ENCODE measurements at places on chromosomes 7 and 10.
A peak's percentile ranks its signal among the peaks of the same experiment; 100 is the strongest.

GRCh38 chr7:44145969-44146911 is 5.1 kb upstream of the MYL7 start:
- DNase-seq = peak; percentile 78

DNA sequence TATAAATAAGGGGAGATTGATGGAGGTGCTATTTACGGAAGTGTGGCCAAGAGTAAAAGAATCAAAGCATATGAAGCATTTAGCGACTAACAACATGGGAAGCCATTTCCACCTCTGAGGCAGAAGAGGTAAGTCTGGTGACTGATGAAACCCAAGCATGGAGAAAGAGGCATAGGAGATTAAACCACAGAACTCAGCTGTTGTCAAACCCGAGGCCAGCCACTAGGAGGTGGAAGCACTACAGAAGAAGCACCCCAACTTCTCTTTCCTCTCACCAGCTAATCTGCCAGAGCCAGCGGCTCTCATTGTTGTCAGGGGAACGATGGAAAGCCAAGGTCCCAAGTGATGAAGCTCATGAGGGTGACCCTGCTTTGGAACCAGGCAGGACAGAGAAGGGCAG is 19.6 kb upstream of the CNTNAP2 start:
- DNase-seq = no peak

DNA sequence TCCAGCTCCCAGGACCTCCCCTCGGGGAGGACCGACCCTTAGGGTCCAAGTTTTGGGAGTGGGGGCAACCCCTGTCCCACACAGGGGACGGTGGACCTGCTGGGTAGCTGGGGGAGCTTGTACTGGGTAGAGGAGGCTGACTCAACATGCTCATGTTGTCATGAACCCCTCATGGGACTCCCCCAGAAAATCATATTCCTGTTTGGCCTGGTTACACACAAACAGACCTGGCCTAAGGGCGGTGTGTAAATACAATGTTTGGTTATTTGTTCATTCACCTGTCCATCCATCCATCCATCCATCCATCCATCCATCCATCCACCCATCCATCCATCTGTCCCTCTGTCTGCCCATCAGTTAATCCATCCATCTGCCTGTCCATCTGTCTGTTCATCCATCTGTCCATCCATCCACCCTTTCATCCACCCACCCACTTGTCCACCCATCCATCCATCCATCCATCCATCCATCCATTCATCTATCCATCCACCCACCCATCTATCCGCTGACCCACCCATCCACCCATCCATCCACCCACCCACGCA is 92.9 kb downstream of the DNAJB6 start:
- no peak for DNase-seq

DNA sequence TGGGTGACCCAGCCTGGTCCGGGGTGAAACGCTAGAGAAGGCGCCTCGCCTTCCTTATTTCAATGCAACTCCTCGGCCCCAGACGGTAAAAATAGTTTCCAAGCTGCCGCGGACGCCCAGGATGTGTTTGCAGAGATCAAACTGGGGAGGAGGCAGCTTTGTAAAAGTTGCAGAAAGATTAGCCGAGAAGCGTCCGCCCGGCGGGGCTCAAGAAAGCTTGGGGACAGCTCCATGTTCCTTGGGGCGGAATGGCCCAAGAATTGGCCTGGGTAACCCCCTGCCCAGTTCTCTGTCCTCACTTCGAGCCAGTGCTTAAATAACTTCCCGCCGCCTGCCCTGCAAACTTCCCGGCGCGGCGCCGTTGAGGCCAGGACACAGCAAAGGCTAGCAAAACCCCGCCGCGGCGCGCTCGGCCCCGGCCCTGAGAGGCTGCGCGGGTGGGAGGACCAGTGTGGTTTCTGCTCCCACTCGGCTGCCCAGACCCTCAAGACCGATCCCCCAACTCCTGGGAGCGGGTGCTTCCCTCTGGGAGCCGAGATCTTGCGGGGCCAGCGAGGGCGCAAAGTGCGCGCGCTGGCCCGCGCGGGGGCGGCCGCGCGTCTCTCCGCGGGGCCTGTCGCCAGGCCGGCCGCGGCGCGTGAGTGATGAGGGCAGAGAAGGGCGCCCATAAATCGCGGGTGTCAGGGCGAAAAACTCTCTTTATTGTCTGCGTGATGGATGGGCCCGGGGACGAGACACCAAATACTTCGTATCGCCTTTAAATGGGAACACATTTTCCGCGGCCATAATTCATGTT is 6.3 kb upstream of the ZNF503 start:
- peak; percentile 35 for DNase-seq

GRCh38 chr10:62760401-62760800 is 44.1 kb upstream of the ADO start:
- DNase-seq = no peak

DNA sequence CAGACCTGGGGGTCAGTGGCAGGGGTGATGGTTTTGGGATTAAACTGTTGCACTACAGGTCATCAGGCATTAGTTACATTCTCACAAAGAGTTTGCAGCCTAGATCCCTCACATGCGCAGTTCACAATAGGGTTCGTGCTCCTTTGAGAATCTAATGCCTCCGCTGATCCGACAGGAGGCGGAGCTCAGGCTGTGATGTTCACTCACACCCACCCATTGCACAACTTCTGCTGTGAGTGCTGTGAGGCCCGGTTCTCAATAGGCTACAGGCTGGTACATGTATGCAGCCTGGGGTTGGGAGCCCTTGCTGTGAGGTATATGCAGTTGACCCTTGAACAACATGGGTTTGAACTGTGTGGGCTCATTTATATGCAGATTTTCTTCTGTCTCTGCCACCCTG is 416.4 kb downstream of the GFRA1 start:
- no peak for DNase-seq

GRCh38 chr10:95406651-95407280 is 116.0 kb upstream of the PDLIM1 start:
- no peak for DNase-seq

GRCh38 chr10:43453266-43453831 is 16.4 kb downstream of the ZNF487 start:
- DNase-seq = no peak

DNA sequence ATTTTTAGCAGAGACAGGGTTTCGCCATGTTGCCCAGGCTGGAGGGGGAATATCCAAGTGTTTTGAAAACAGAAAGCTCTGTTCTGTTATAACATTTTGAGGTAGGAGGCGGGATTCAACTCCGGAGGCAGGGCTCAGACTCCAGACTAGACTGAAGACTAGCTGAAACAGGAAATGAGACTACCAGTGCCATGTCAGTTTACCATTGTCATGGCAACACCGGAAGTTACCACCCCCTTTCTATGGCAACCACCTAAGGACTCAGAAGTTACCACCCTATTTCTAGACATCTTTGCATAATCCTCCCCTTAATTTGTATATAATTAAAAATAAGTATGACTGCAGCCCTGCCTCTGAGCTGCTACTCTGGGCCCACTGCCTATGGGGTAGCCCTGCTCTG is 1069.1 kb upstream of the AUTS2 start:
- DNase-seq = no peak

GRCh38 chr7:3859431-3859830 is 558.4 kb downstream of the SDK1 start:
- no peak for DNase-seq

DNA sequence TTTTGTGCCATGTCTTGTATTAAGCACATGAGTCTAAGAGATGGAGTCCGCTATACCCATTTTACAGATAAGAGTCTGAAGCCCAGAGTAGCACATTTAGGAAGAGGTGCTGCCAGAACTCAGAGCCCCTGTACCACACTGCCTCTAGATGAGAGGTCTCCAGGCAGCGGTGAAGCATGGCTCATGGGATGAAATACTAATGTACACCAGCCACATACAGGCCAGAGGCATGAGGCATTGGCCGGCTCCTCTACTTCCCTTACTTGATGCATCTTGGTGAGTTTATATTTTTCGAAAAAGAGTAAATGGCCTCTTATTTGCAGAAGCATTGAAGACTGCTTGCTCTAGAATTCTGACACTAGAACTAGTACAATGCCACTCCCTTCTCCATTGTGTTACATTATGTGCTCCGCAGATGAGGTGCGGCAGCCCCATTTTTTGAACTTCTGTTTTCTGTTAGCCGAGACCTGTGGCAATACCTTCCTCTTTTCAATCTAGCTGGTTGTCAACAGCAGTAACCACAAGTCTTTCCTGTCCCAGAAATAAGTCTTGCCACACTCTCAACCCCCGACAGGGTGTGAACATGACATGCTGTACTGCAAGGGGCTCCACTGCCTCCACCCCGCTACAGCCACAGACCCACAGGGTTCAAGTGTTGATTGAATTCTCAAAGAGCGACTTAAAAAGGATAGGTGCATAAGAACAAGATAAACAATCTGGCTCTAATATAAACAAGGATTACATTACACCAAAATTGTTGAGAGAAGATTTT is 145.3 kb downstream of the CELF2 start:
- DNase-seq = no peak

DNA sequence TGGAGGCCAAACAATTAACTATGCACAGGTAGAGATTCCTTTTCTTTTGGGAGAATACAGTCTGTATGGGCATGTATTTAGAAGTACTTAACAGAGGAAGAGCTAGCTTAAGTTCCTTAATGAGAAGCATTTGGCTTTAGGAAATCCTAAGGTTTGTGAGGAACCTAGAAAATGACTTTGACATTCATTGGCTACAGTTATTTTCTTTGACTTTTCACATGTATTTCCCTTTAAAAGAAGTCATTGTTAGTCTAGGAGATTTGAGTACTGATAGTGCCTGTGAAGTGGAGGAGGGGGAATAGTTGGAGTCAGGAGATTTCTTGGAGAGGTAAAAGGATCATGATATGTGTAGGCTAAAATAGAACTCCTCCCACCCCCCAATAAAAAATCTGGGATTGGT is 3.6 kb downstream of the HELLS start:
- no peak for DNase-seq

DNA sequence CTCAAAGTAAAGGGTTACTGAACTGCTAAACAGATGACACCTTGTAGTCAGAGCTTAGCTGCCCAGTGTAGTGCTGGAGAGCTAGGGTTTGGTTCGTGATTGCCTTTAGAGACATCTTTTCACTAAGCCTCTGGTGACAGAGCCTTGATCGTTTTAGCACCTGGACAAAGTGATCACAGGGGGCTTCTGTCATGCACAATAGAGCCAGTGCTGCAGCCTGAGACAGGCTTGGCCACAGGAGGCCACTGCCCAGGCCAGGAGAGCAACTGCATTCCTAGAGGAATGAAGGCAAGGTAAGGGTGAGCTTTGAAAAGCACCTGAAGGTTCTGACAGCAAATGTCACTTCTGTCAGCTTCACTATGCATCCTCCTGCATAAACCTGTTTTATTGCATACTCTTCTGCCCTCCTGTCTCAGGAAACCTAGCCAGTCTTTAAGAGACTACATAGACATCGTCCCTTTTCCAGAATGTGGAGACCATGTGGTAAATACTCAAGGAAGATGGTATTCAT is 122.9 kb downstream of the NPY start:
- DNase-seq = no peak

DNA sequence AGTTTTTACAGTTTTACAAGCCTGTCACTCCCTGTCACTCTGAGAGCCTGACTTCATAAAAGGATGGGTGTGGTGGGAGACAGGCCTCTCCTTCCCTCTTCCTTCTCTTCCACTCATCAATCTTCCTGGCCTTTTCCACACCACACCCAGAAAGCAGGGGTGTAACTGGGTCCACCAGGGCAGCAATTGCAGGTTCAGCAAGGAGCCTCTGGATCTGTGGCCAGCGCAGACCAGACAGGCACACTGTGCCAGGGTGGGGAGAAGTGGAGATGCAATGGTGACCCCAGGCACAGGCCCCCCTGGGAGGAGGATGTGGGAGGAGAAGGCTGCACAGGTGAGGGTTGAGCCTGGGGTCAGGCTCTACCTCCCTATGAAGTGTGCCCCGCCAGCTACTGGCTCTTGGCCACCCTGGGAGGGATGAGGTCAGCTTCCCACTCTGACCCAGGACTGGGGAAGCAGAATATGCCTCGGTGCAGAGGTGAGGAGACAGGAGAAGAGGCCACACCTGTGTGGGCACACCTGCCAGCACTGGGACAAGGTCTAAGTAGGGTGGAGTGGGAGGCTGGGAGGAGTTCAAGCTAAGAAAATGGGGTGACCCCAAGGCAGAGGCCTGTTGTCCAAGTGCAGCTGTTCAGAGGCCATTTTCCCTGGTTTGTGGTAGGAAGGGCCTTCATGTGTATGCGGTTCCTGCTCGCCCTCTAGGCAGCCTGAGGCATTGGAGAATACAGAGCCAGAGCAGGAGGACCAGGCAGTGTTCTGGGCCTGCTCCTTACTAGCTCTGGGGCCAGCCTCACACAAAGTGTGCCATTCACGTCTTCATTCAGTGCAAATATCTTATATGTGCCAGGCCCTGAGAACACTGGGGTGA is 20.2 kb upstream of the TMEM72 start:
- DNase-seq = no peak

DNA sequence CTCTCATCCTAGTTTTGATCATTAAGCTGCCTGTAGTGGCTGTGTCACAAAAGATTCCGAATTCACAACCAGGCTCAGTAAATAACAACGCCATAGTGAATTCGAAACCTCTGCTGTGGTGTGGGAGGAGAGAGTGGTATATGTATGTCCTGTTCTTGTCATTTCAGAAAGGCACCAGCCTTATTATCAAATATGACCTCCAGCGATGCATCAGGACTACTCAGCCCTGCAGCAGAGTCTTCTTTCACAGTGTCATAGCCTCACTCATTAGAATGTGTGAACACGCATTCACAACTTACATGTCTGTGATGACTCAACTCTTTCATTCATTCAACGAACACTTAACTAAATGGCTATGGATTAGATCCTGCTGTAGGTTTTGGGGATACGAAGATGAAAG is 15.3 kb downstream of the AOC1 start:
- no peak for DNase-seq

- no peak for DNase-seq
These were observed 409.0 kb upstream of the NRP1 start for GRCh38 chr10:33743429-33743857.

- peak; percentile 46 for DNase-seq
These were observed 6.6 kb upstream of the SGPL1 start for GRCh38 chr10:70809011-70809611.

Measured in fibroblast of skin of scalp (primary cell).